ENCODE measurements at places on chromosomes 1 and 21.
A peak's percentile ranks its signal among the peaks of the same experiment; 100 is the strongest.

DNA sequence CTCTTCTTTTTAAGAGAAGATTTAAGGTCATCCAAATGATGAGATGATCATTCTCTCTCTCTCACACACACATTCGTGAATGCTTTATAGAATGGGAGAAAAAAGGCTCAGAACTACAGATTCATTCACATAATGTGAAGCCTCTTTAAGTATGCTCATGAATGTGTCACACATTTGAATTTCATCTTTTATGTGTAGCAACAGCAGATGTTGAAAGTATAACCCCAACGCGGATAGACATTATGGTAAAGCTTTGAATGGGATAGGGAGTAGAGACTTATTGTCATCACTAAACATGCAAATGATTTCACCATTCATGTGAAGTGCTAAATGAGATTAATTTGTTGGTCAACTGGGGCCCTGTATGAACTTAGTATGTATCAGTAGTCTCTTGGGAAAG is 15.7 kb upstream of the PKN2 start:
- no peak for DNase-seq

DNA sequence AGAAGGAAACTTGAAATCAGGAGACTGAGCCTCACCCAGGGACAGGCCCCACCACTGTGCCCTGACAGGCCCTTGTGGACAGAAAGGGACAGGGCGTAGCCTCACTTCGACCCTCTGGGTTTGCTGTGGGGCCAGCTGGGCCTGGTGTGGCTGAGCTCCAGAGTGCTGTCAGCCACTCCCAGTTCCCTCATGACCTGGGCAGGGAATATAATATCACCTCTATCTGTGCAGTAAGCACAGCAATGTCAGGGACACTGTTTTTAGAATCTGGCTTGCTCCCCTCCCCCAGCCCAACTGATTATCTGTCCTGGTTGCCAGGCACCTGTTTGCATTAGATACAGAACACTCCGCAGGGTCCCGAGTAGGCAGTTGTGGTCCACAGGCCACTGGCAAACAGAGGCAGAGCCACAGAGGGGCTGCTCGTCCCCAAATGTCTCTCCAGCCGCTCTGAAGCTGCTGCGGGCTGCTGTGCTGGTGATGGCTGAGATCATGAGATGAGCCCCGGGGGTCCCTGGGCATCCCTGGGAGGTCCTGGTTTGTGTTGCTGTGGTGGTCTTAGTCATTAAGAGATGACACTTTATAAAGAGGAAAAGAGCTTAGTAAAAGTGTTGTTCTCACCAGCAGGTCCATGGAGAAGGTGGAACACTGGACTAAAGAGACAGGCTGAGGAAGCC is 51.6 kb downstream of the ETS2 start:
- DNase-seq, result no peak

DNA sequence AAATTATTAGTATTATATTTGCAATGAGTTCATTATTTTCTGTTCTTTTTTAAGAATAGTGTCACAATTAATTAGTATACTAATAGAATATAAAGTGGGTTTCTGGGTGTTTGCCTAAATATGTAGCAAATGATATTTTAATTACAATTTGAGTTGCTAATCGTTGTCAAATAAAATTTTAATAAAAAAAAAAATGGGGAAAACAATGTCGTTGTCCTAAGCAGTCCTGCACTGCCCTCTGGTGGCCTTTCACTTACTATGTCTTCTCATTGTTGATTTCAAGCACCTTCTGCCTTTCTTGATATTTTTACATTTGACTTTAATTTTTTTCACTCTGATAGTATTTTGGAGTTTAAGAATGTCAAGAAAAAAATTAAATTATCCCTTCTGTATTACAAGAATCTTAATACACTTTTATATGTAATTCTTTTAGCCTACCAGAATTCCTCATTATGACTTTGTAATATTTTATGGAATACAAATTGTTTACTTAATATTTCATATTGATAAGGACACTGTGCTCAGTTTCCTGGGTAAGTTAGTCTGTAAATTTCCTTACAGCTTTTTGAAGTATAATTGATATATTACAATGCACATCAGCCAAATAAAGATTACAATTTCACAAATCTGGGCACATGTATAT is 104.5 kb upstream of the FMN2 start:
- peak; percentile 25 for DNase-seq

DNA sequence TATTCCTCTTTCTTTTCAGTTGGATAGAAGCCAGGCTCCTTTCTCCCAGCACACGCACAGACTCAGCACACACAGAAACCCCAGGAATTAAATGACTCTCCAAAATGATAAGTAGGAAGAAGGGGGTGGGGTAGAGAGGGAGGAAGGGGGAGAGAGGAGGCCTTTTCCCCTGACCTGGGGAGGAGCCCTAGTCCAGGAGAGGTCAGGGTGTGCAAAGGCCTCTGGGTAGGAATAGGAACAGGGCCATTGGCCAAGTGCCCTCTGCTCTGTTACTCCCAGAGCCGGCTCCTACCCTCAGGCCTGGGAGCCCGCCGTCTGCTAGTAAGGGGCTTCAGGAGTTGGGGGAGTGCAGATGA is 35.6 kb upstream of the PUM1 start:
- no peak for DNase-seq

All from activated CD4-positive, alpha-beta T cell treated with anti-CD3 and anti-CD28 coated beads, Interleukin-2, amount 10 ng/mL, durations not matched to agents 7 days and 5 days (primary cell).